ENCODE measurements at places on chromosomes 7 and 10. TPM values are rescaled to one million over a fixed set of nuclear protein-coding genes. Genes with fewer than 3 reads are reported as not detected.

DMTF1 gene
- total RNA-seq = 115 TPM

GPER1 gene
- total RNA-seq = not detected

TUBAL3 gene
- total RNA-seq = not detected

PTPRE gene
- 35.7 TPM for total RNA-seq

TMEM225B gene
- total RNA-seq = 1.4 TPM

JCAD gene
- 0.78 TPM for total RNA-seq

ANKRD22 gene
- total RNA-seq = 0.42 TPM

KCP gene
- 0.20 TPM for total RNA-seq

OR6V1 gene
- total RNA-seq = not detected

MYO1G gene
- 398 TPM for total RNA-seq

STAM gene
- total RNA-seq = 29.5 TPM

Data from T-helper 1 cell treated with Interleukin-12 subunit alpha and Interleukin-12 subunit beta and Interleukin-4 antibody, amounts not matched to agents 30 ng/mL and 1 ng/mL, for 36 hours (primary cell).